CD4-positive, alpha-beta T cell treated with Interleukin-21 for 1 hour (primary cell): ENCODE measurements at places on chromosomes 16 and 17.

DNA sequence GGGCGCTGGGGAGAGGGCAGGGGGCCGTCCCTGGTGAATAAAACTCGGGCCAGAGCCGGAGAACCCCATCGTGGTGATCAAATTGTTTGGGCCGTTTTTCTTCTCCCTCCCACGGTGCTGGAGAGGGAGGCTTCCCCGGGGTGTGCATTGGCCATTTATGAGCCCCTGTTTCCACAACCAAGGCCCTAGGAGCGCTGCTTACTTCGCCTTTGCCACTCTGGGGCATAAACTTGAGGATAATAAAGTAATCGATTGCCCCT is 544 bp downstream of the CCP110 start:
- no peak for DNase-seq

GRCh38 chr16:75108792-75109731 is 7.5 kb downstream of the LDHD start:
- peak; percentile 65 for DNase-seq

DNA sequence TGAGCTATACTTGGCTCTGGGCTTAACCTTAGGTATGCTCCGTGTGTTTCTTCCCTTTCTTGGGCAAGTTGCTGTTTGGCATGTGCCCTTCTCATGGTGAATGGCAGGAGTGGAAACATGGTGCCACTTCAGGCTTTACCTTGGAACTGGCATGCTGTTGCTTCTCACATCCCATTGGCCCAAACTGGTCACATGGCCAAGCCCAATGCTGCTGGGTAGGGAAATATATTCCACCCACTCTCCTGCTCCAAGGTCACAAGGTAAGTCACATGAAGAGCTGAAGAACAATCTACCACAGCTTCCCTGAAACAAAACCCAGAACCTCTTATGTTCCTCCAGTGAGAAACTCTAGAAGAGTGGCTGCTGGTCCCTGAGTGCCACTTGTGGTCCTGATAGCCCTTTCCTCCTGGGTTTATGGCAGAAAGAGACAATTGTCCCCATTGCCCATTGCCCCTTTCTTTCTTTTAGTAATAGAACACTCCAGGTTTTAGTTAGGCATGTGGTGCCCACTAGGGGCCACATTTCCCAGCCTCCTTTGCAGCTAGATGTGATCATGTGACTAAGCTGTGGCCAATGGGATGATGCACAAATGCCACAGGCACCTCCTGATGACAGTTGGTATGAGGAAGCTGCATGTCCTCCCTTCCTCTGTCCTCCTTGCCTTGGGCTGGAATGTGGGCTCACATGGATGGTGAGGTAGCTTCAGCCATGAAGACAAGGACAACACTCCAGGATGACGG is 50.3 kb downstream of the MEOX1 start:
- no peak for DNase-seq

- no peak for DNase-seq
Measured at GRCh38 chr17:32529604-32530003, 42.8 kb downstream of the CDK5R1 start.

GRCh38 chr16:275786-276232 is at the start of gene RGS11:
RGS11 (minus strand) TSS chr16:275944; CDS start chr16:275911, 33 bp downstream.
- DNase-seq: no peak

DNA sequence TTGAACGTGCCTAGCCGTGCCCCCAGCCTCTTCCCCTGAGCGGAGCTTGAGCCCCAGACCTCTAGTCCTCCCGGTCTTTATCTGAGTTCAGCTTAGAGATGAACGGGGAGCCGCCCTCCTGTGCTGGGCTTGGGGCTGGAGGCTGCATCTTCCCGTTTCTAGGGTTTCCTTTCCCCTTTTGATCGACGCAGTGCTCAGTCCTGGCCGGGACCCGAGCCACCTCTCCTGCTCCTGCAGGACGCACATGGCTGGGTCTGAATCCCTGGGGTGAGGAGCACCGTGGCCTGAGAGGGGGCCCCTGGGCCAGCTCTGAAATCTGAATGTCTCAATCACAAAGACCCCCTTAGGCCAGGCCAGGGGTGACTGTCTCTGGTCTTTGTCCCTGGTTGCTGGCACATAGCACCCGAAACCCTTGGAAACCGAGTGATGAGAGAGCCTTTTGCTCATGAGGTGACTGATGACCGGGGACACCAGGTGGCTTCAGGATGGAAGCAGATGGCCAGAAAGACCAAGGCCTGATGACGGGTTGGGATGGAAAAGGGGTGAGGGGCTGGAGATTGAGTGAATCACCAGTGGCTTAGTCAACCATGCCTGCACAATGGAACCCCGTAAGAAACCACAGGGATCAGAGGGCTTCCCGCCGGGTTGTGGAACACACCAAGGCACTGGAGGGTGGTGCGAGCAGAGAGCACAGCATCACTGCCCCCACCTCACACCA is 724 bp downstream of the GAA start:
- DNase-seq: no peak

- DNase-seq: no peak
Measured at GRCh38 chr17:14352136-14352535, 51.3 kb downstream of the HS3ST3B1 start.

DNA sequence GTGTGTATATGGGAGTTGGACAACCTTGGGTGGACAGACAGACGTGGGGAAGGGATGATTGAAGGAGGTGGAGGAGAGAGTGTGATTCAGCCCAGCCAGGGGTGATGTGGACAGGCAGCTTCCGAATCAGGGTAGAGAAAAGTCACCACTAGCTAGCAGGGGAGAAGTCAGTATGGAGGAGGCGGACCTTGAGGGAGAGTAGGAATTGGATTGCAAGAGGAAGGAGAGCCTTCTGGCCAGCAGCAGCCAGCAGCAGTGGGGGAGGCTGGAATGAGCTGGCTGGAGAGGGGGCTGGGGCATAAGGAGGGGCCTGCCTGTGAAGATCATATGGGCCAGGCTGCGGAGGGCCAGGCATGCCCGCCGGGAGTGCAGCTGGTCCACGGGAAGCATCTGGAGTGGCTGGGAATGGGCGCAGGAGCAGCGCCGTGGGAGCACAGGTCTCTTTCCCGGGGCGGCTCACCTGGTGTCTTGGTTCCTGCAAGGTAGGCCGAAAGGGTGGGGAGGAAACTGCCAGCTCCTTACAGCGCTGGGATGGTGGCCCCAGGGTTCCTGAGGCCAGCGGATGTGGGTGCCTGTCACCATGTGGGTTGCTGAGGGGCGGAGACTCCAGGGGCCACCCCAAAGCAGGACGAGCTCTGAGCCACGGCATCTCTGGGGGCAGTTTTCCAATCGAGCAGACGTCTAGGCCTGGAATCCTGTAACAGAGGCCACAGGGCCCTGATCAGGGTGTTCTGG is 235.3 kb downstream of the SEC14L1 start:
- peak; percentile 68 for DNase-seq

- DNase-seq: no peak
Measured at GRCh38 chr17:15917438-15918027, 27.4 kb upstream of the ADORA2B start.

- DNase-seq: no peak
Measured at GRCh38 chr17:4460661-4461060, 26.9 kb downstream of the SPNS3 start.

- DNase-seq: no peak
Measured at GRCh38 chr17:74865504-74866197, 6.0 kb upstream of the GRIN2C start.

DNA sequence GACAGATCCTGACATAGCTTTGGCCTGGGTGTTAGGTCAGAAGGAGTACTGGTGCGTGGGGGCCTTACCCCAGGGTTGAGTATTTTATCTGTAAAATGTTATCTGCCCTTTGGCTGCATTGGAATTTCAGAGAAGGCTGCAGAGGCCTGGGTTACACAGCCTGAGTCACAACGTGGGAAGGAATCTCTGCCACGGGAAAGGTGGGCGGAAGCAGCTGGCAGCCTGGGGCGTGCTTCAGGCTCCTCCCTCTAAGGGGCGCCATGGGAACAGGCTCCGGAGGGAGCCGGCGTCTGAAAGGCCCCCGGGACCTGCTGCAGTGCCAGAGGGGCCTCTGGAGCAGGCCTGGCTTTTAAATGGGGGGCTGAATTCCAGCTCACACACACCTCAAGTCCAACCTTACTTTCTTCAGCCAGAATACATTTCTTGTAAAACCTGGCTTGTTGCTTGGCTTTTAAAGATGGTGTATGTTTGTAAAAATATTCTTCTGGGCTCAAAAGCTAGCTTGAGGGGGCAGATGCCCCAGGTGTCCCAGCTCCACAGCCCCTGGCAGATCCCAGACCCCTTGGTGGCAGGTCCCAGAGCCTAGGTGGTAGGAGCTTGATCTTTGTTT is 142.2 kb downstream of the RAB11FIP4 start:
- DNase-seq: no peak

DNA sequence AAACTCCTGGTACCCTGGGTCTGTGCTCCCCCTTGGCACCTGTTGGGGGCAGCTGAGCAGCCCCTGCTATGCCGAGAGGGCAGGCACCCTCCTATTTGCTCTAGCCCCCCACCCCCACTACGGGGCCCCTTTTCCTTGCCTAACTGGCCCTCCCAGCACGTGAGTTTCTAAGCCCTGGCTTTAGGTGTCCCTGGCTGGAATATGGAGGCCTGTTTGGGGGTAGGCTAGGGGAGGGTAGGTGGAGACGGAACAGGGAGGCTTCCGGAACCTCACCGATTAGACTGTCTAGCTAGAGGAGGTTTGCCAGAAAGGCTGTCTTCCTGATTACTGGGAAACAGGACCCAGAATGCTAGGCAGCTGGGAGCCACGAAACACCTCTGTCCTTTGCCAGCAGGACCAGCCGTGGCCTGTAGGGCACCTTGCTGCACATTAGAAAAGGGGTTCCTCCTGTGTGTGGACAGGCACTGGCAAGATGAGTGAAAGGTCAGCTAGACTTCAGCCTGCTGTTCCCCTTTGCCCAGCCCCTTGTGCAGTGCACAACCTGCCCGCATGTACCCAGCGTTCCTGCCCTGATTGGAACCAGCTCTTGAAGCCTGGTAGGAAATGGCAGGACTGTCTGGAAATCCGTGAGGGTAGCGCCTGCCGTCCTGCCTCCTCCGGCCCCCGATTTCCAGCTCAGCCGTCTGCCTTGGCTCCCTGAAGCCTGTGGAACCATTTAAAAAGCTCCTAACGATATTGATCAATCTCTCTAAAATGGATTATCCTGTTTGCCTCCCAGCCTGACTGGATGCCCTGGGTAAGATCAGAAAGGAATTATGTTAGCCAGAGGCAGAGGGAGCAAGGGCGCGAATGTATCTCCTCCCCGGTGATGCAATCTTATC is 83.4 kb upstream of the GSE1 start:
- DNase-seq: no peak

DNA sequence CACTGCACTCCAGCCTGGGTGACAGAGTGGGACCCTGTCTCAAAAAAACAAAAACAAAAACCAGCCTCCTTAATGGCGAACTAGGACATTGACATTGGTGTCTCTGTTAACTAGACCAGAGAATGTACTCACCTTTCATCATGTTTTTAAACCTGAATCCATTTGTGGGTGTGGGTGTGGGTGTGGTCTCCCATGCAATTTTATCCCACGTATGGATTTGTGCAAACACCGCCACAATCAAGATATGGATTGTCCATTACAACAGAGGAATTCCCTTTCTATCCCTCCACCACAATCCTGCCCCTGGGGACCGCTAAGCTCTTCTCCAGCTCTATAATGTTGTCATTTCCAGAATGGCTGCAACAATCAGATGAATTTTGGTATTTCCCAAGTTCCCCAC is 49.9 kb downstream of the DNAH17 start:
- DNase-seq: no peak

- DNase-seq: no peak
Measured at GRCh38 chr16:9197957-9198661, 106.7 kb downstream of the HAPSTR1 start.

DNA sequence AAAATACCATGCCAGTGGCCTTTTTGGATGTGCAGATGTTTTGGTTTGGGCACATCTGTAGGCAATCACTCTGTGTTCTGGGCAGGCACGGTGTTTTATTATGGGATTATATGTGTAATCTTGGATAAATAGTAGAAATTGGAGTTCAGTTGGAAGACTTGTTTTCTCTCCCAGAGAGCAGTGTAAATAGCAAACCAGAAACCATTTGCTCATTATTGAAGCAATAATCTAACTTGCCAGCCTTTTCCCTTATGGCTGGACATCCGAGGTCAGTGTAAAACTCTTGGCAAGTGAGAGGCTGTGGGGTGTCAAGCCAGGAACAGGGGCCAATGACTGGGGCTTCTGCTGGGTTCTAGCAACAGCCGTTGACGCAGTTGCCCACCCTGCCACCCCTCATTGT is 69.9 kb downstream of the IRX3 start:
- DNase-seq: no peak

DNA sequence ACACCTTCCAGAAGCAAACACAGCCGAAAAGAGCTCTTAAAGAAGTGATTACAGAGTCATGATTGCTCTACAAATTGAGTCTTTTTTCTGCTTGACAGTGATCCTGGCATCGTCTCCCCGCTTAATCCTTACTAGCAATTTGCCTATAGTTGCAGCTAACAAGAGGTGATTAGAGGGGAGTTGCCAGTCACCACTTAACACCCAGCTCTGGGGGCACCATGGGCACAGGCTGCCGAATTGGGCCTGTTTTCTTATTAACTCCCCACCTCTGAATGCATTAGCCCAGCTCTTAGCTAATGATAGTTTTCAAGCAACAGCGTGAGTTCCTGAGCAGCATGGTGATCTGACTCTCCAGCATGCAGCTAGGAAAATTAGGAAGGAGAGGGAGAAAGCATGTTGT is 93.5 kb downstream of the RBFOX1 start:
- no peak for DNase-seq

DNA sequence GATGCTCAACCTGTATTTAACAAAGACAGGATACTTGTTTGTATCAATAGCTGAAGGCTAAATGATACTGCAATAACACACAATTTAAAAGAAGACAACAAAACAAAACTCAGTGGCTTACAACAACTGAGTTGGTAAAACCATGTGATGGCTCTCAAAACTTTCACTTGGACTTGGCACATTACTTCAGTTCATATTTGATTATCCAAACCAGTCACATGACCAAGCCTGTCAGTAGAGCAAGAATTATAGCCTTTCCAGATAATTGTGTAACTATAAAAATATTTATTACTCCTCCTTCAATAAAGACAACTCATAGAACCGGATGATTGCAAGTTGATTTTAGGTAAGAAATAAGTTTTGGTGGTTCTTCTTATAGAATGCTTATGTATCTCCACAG is 56.8 kb downstream of the NQO1 start:
- DNase-seq: no peak

DNA sequence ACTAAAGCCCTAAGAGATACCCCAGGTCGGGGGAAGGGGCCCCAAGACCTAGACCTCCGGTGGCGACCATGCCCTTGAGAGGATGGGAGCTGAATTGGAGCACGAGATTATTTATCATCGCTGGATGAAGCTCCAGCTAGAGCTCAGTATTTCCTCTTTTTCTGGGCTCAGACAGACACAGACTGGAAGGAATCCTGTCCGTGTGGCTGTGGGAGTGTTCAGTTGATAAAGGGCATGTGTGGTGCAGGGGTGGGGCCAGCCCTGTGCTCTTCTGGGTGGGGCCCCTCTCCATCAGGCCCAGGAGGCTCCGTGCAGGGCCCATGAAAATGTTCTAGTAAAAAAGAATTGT is 6.3 kb upstream of the CBX4 start:
- DNase-seq: no peak

- no peak for DNase-seq
Measured at GRCh38 chr17:12961655-12962054, 56.2 kb downstream of the ELAC2 start.

DNA sequence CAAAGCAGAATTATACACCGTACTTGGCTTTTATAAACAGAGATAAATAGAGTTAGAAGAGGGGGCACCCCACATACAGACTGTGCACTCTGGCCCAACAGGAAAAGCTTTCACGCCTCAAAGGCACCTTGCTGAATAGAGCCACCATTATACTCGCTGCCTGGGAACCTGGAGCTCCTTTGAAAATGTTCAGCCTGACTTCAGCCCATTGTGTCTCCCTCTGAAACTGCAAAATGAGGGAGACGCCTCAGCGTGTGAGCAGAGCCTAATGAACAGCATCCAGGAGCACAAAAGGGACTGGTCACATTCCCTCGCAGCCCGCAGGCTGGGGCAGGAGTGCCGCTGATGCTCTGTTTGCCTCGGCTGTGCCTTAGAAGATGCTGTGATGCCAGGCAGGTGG is 46.3 kb downstream of the ABCC12 start:
- DNase-seq: no peak
